Anterior cingulate cortex (tissue), 58 donors: ENCODE measurements at places on chromosomes 13 and 19.

DNA sequence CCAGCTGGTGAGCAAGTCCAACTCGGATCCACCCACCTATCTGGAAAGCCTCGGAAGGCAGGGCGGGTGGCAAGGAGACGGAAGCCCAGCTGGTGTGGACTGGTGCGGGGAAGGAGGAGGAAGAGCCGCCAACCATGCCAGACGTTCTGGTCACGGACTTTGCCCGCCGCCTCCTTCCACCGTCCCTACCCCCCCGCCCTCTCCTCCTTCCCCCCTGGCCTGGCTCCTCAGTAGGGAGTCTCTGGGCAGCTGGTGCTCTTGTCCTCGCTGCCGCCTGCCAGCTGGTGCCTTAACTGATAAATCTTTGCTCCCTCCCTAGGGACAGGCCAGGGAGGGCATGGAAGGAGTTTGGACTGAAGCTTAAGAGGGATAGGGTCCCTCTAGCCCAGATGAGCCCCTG, 4.8 kb downstream of the SYNGR4 start:
- no peak for DNase-seq

DNA sequence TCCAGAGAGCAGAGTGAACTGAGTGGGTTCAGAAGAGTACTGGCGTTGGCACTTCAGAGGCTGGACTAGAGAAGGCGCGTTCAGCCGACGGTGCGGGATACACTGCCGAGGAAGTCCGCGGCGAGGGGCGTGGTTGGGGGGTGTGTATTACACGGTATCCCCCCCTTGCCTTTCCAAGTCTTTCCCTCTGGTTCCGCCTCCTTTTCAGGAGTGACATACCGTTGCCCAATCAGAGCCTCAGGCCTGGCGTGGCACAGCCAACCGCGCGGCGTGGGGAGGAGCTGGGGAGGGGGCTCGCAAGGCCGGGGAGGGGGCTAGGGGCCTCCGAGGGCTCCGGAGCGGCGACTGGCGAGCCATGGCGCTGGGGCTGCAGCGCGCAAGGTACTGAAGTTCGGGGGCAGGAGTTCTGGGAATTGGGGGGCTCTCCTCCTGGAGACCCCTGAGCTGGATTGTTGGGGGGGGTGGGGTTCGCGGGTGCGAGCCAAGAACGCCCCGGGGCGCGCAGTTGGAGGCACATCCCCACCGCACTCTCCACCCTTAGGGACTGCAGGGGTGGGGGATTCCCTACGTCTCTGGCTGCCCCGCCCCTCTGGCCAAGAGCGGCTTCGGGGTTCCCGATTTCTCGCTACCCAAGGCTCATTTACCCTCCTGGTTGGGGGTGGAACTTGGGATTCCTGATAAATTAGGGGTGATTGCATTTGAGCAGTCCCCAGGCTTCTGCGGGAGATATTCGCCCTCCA, at the start of gene HIF3A:
Gene HIF3A, plus strand, starts transcription at position 321 of the 740 bp plus-strand sequence. Its CDS starts 35 bp downstream, at position 356.
- peak; percentile 28 for DNase-seq

DNA sequence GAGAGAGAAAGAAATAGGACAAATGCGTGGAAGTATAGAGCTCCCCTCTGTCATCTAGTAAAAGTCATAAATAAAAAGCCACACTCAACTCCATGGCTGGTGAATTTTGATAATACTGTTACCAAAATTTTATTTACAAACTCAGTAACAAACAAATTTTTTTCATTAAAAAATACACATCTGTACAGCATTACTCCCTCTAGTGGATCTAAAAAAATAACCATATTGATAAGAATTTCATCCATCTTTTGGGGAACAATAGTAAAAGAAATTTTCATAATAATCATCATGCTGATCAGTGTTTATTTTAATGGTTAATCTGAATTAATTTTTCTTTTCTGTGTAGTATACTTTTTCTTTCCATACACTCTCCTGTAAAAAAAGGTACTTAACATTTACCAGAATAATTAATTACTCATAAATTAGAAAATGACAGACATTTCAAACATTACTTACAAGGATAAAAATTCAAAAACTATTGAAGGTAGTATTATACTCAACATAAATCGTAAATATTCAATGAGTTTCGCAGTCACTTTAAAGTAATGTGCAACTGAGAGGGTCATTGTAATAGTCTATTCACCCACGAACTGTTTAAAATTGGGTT, 173.5 kb upstream of the LSM14A start:
- no peak for DNase-seq

GRCh38 chr13:111917086-111917485, 149.9 kb upstream of the SOX1 start:
- no peak for DNase-seq

DNA sequence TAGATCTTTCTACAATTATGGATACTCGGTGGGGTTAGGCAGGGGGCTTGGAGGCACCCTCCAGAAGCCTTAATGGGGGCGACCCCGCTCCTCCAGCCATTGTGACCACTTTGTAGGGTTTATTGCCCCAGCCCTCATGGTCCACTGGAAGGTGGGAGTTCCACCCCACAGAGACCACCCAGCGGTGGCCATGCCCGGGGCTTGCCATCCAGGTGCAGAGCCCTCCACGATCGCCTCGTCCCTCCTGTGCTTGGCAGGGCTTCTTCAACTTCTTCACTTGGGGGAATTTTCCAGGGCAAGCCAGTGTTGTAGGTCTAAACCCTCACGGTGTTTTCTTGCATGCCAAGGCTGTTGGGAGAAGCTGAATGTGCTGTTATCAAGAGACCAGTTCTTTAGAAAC, 16.1 kb downstream of the ZNF536 start:
- no peak for DNase-seq

- no peak for DNase-seq
Measured at GRCh38 chr13:100532836-100533435, 55.7 kb downstream of the GGACT start.

GRCh38 chr13:79457948-79458347, 23.0 kb upstream of the NDFIP2 start:
- no peak for DNase-seq

DNA sequence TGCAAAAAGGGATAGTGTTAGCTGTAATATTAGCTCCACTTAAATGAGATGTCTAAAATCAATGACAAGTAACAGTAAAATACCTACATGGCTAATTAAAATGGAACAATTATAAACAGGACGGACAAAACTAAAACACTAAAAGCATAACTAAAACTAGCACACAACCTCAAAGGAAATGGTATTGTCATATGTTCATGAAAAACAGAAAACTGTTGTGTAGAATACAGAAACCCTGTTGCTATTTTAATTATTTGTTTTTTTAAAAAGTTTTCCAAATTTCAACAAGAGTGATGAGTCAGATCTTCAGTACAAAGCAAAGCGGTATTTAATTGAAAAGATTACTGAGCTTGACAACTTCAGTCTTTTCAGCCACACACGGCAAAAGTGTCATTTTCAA, 4.2 kb downstream of the RCBTB2 start:
- DNase-seq = no peak

DNA sequence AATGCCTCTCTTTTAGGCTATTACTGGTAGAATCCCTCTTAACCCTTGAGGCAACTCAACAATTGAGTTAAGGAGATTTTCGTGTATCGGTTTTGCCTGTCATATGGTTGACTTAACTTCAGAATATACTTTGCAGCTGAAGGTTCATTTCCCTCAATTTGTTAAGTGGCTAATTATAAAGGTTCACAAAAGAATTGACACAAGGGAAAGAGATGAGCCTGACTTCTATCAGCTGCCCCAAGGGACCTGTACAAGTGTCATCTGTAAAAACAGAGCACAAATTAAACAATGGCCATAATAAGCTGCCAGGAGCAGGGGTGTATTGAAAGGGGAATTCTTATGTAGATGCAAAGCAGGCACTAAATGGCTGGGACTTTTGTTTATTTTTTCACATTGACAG, 334.8 kb upstream of the OBI1 start:
- DNase-seq = no peak

- DNase-seq = no peak
Measured at GRCh38 chr19:55097864-55098715, 19.3 kb downstream of the PPP1R12C start.

DNA sequence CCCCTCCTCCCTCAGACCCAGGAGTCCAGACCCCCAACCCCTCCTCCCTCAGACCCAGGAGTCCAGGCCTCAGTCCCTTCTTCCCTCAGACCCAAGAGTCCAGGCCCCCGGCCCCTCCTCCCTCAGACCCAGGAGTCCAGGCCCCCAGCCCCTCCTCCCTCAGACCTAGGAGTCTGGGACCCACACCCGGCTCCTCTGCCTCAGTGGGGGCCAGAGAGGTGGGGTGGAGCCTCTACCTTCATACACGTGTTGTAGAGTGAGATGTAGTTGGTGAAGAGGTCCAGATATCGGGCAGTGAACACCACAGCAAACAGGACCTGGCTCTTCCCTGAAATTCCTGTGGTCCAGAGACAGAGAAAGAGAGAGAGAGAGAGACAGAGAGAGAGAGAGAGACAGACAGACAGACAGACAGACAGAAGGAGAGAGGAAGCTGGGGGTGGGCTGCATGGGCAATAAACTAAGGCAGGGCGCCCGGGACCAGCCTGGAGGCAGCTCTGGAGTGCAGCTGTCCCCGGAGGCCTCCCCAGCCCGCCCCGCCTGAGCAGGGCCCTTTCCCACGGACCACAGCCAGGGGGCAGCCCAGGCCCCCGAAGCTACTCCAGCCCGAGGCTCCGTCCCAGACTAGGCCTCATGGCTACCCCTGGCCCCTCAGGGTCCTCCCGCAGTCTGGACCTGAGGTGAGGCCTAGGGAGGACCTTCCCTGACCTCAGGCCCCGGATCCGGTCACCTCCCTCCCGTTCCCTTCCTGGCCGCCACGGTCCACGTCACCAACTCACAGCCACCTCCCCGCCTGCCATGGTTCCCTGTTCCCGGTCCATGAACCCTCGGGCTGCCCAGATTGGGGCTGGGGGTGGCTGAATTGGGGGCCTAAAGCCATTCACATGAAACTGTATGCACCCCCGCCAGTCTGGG, 907 bp downstream of the KDELR1 start:
- DNase-seq = peak; percentile 44

GRCh38 chr13:27395007-27395510, 29.4 kb upstream of the GTF3A start:
- no peak for DNase-seq

- peak; percentile 12 for DNase-seq
Measured at GRCh38 chr19:42140125-42140754, 8.0 kb upstream of the POU2F2 start.

- DNase-seq = no peak
Measured at GRCh38 chr13:97215325-97215724, 6.8 kb upstream of the MBNL2 start.

GRCh38 chr19:19157808-19158207, 12.3 kb downstream of the MEF2B start:
- no peak for DNase-seq

DNA sequence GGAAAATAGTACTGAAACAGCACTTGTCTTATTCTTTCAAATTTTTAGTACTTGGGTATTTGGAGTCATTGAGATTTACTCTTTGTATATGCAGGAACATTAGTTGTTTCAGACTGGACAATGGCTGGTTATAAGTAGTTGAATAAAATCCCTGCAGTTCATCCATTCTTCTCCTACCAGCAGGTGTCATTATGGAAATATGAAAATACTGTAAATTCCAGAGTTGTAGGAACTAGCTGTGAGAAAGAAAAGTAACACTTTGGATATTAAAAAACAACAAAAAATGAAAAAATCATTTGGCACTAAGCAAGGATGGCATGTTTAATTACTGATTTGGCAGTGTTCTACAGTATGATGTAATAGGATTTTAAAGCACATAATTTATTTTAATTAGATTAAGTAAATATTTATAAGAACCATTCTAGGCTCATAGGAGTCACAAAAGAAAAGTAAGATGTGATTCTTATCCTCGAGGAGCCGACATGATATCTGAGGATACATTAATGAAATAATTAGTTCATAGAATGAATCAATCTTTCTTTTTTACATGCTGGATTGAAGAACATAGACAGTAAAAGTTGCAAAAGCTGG, 155.3 kb downstream of the KCNRG start:
- no peak for DNase-seq

DNA sequence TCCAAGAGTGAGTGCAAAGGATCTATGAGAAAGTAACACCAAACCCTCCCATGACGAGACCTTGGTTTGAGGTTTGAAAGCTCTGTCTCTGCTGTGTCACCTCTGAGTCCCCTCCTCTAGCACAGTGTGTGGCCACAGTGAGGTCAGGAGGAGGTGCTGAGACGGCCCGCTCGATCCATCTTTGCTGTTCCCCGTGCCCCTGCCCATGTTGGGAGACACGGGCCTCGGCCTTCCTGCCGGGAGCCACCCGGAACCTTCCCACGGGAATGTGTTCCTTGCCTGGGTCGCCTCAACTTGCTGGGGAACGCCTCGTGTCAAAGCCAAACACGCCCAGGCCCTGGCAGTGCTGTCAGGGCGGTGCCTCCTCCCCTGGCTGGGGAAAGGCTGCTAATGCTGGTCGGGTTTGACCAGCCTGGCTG, 10.1 kb downstream of the NANOS3 start:
- no peak for DNase-seq

DNA sequence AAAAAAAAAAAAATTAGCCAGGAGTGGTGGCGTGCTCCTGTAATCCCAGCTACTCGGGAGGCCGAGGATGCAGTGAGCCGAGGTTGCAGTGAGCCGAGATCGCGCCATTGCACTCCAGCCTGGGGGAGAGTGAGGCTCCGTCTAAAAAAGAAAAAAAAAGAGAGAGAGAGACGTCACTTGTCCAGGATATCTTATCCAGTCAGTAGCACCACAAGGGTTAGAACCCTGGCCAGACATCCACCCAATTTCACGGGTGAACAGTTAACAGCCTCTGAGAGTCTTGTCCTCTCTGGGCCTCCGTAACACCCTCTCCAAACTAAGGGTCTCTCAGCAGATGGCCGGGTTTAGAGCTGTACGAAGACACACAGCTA, 917 bp upstream of the CLPTM1 start:
- no peak for DNase-seq

DNA sequence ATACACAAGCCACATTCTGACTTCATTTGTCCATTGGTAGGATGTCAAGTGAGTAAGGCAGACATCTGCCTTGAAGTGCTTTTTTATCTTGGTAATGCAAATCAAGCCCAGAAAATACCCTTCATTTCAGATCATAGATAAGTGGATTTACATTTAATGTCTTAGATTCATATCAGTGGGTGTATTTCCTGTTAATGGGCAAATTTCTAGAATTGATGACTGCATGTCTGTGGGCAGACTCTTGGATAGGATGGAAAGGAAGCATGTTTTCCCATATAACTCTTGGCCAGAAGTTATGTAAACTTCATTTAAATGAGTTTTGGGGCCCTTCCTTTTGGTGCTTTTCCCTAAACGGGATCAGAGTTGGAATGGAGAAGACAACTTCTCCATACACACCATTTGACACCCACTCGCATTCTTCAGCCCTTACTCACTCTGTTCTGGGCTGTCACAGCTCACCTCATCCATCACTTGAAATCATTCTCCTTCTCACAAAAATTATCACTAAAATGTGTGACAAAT, 154.6 kb downstream of the FLT1 start:
- DNase-seq = no peak

- DNase-seq = no peak
Measured at GRCh38 chr13:44223770-44224444, 149.7 kb upstream of the SERP2 start.

- DNase-seq = no peak
Measured at GRCh38 chr13:46577696-46578589, 25.0 kb downstream of the LRCH1 start.

DNA sequence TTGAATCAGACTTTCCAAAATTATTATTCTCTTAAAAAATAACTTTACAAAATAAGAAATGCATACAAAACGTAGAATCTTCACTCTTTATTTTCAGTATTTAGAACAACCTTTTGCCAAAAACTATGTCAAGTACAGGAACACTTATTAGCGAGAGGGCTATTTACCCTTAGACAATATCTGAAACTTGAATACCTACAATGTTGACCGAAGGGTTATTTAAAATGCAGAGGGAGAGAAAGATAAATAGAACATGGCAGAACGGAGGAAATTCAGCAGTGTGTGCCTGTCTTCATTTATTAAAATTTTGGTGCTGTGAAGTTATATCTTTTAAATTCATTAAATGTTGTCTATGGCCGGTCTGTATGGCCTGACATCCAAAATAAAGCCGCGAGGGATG, 198.8 kb downstream of the EFNB2 start:
- no peak for DNase-seq
